ENCODE measurements at places on chromosomes 7 and 10. TPM values are rescaled to one million over a fixed set of nuclear protein-coding genes. Genes with fewer than 3 reads are reported as not detected.

The GHRHR gene
- not detected for total RNA-seq

The LGI1 gene
- not detected for total RNA-seq

The TAS2R39 gene
- not detected for total RNA-seq

The BUB3 gene
- 37.7 TPM for total RNA-seq

The RBP3 gene
- total RNA-seq, result not detected

The MAGI2 gene
- total RNA-seq, result 3.1 TPM

Measured in Right ventricle myocardium inferior (tissue), 1 donor.